ENCODE measurements at places on chromosomes 16 and 17.

DNA sequence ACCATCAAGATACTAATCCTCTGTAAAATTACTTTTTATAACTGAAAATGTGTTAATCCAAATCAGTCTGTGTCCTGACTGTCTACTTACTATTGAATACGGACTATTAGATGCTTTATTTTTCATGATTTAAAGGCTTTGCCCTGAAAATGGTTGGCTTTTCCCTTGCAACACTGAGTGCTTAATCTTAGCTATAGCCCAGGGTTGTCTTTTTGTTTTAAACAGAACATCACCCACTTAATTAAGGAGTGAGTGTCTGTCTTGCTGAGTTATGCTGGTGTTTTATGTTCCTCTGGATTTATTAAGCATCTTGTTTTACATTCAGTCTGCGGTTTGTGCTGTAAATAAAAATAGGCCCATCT lies 11.0 kb downstream of the FTO start:
- DNase-seq: no peak

GRCh38 chr17:13355054-13355453 lies 246.7 kb downstream of the HS3ST3A1 start:
- peak; percentile 67 for DNase-seq

- no peak for DNase-seq
Observed at GRCh38 chr16:4096509-4096908, 19.7 kb downstream of the ADCY9 start.

- no peak for DNase-seq
Observed at GRCh38 chr17:40862985-40863733, 3.9 kb downstream of the KRT12 start.

DNA sequence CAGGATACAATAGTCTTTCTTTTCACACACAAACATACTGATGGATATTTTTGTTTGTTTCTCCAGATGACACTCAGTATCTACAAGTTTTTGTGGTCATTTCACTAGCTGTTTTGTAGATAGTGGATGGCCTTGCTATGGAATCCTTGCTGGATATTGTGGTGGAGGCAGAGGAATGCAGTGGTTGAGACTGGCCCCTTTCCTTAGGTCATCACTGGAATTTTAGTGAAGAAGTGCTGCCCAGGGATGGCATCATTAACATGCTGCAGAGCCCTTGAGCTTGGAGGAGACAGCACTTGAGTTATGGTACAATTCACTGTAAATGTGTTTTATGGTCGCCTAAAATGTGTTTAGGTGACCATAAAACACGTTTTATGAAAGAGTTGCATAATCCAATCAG lies 455.9 kb upstream of the HSBP1 start:
- DNase-seq: peak; percentile 33

DNA sequence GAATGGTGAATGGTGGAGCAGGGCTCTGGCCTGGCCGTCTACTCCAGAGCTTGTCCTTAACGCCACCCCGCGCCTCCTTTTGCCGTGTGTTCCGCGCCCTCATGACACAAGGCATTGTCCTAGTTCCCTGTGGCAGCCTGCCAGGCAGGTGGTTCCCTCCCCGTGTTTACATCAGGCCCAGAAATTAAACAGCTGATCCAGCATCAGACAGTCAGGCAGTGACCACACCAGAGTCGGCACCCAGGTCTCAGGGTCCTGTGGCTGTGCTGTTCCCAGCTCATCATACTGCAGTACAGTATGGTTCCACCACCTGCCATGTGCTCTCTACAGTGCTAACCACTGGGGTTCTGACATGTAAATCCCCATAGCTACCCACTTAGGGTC lies 119.7 kb downstream of the RAB11FIP4 start:
- peak; percentile 17 for DNase-seq

DNA sequence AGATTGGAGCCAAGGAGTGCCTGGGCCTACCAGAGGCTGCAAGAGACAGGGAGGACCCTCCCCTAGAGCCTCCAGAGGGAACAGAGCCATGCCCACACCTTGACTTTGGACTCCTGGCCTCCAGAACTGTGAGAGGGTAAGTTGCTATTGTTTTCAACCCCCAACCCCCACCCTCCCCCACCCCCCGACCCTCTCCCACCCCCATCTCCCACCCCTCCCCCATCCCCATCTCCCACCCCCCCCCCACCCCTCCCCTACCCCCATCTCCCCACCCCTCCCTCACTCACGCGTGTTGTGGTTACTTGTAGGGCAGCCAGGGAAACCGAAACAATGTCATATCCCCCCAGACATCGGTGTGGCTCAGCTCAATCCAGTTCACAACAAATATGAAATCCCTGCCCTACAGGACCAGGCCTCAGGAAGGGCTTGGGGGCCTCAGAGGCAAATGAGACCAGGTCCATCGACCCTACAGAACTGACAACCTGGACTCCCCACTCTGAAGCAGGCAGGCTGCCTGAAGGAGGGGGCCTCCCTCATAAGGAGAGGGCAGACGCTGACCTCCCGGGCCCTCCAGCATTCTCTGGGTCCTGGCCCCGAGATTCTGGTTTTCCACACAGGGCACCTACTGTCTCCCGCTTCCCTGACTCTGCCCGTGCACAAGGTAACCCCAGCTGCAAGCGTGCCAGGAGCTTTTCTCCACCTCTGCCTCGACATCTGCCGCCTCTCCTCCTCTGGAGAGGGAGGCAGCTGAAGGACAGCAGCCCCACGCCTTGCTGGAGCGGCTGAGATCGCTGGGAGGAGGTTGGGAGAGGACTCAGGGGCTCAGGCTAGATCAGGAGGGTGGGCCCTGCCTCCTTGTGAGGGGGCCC lies 3.0 kb upstream of the ZCCHC14 start:
- no peak for DNase-seq

DNA sequence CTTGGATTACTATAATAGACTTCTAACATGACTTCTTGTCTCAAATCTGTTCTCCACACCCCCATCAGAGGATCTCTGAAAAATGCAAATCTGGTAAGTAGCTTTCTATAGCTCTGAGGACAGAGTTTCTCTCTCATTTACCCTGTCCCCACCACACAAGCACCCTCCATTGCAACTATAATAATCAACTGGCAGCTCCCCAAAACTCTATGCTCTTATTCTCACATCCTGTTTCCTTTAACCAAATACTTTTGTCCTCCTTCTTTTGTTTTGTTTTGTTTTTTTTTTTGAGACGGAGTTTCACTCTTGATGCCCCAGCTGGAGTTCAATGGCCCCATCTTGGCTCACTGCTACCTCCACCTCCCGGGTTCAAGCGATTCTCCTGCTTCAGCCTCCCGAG lies 73.4 kb downstream of the HELZ start:
- no peak for DNase-seq

- no peak for DNase-seq
Observed at GRCh38 chr16:81967358-81967757, 43.9 kb downstream of the SDR42E1 start.

- DNase-seq: peak; percentile 61
Observed at GRCh38 chr17:67221062-67221998, 23.7 kb downstream of the HELZ start.

GRCh38 chr16:55552621-55553020 lies 13.9 kb upstream of the CAPNS2 start:
- peak; percentile 50 for DNase-seq

DNA sequence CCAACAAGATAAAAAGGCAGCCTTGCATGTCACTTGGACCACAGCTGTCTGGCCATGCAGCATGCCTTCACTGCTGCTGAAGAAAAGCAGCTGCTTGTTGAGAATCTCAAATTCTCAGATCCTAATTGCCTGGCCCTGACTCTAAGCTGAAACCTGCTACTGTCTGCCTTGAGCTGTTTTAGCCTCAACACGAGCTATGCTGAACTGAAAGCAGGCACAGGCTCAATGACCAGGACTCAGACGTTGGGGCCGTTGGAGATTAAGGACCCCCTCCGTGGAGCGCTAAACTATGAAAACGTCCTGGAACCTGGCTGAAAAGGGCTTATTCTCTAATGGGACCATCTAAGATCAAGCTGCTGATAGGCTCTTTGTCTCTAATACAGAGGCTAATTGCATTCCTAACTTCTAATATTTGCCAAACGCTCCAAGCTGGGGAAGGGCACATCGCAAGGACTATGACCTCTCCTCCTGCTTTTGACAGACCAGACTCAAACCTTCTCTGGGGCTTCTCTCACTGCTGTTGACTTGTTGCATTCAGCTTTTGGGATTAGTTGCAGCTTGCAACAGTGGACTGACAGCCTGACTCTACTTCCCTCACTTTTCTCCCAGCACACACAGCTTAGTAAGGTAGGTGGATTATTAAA lies 4.6 kb upstream of the PLK1 start:
- peak; percentile 80 for DNase-seq

- no peak for DNase-seq
Observed at GRCh38 chr16:69611103-69611640, 45.4 kb downstream of the NFAT5 start.

GRCh38 chr17:28992185-28992584 lies 13.6 kb downstream of the SEZ6 start:
- no peak for DNase-seq

DNA sequence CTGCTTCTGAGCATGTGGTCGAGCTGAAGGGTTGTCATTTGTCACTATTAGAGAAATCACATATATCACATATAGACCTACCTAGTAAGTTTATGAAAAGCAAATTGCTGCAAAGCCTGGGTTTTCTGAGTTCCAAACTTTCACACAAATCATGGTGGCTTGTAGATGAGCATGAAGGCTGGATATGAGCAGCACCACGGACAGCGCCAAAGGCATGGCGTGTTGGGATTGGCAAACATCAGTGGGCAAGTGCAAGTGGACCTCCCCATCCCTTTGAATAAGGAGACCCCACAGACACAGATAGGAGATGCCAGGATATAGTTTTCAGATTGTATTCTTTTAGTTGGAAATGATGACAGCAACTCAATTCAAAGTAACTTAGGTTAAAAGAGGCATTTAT lies 77.6 kb upstream of the CACNG3 start:
- no peak for DNase-seq

DNA sequence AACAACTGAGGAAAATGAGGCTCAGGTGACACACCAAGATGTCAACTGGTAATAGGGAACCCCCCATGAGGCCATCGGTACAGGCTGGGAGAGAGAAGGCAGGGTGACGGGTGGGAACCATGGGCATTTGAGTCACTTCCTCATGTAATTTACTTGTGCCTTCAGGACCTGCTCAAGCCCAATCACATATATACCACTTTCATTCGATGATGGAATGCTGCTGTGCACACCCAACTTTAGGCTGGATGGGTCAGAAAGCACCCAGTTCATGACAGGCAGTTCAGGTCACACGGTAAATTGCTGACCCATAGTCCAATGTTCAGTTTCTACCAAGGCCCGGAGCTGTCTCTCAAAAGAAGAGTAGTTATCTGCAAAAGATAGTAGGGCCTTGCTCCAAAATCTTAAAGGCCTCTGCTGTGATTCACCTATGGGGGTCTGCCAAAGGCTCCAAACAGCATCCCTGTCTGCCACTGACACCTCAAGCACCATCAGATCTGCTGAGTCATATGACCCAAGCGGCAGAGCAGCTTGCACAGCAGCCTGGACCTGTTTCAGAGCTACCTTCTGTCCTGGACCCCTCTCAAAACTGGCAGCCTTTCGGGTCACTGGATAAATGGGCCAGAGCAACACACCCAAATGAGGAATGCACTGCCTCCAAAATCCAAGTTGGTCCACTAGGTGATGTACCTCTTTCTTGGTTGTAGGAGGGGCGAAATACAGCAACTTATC lies 24.7 kb downstream of the ZZEF1 start:
- no peak for DNase-seq

GRCh38 chr17:2253362-2253761 lies 50.2 kb downstream of the SMG6 start:
- no peak for DNase-seq

DNA sequence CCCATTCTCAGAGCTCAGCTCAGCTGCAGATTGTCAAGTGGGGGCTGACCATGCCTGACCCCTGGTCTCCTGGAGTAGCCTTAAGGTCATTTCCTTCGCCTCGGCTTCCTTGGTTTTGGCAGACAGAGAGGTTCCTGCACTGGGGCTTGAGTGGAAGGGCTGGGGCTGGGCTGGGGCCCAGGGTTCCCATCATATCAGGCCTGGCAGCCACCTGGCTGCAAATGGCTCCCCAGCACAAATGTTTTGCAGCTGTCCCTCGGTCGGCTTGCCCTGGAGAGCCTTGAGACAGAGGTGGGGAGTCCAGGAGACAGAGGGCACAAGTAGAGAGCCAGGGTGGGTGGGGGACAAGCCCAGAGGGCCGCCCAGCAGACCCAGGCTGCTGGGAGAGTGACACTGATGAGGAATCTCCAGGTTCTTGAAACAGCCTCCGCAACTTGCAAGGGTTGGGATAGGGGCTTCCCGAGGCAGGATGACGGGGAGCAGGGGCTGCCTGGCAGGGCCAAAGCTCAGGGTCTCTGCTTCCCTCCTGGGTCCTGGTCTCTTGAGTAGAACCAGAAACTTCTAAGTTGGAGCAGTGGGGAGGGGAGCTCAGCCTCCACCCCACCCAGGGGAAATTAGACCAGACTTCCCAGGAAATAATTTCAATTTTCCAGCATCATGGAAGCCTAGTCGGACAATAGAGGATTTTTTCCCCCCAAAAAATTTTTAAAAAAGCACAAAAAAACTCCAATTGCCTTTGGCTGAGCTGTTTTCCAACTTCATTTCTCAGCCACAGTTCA lies 19.3 kb downstream of the IGFBP4 start:
- DNase-seq: peak; percentile 65

GRCh38 chr16:6704306-6704930 lies 628.2 kb upstream of the RBFOX1 start:
- DNase-seq: no peak

DNA sequence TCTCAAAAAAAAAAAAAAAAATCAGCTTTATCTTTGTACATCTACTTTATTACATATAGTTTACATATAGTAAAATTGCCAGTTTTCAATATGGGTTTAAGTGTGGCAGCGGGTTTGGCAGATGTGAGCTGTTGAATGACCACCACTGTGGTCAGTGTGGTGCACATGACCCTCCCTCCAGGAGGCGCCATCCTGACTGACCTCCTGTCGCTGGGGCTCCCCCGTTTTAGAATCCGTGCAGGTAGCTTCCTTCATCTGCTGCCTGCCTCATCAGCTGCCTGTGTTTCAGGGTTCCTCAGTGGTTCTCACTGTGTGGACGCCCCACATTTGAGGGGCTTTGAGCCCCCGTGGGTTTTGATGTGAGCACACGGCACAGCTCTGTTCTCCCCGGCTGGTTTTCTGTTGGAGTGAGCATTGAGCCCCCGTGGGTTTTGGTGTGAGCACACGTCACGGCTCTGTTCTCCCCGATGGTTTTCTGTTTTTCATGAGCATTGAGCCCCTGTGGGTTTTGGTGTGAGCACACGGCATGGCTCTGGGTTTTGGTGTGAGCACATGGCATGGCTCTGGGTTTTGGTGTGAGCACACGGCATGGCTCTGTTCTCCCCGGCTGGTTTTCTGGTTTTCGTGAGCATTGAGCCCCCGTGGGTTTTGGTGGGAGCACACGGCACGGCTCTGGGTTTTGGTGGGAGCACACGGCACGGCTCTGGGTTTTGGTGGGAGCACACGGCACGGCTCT lies 57.9 kb upstream of the ZNF750 start:
- no peak for DNase-seq

GRCh38 chr16:84925092-84925772 lies 86.1 kb downstream of the ZDHHC7 start:
- peak; percentile 40 for DNase-seq

- no peak for DNase-seq
Observed at GRCh38 chr17:6361733-6362132, 73.2 kb downstream of the AIPL1 start.

DNA sequence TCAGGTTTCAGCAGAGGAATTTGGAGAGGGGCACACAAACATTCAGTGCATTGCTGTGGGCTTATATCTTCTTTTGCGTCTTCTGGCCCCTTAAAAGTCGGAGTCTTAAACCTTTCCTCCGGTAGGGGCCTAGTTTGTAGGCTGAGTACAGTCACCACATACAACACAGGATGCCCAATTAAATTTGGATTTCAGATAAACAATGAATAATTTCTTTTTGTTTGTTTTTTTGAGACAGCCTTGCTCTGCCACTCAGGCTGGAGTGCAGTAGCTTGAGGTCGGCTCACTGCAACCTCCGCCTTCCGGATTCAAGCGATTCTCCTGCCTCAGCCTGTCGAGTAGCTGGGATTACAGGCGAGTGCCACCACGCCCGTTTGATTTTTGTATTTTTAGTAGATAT lies 26.7 kb upstream of the ADORA2B start:
- no peak for DNase-seq
